ENCODE measurements at places on chromosomes 4 and X.

DNA sequence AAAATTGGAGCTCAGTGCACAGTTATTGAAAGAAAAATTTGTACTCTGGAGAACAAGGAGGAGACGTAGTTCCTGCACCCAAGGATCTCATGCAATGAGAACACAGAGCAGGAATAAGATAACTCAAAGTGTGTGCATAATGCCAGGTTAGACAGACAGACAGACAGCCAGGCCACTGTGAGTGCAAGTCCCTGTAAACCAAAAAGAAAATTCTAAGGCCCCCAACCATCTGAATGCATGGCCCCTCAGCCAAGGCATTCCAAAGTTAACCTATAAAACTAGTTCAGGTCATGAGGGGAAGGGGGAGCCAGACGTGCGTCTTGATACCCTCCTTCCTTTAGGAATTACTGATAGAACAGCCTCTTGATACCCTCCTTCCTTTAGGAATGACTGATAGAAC is 94.5 kb upstream of the ENPP6 start:
- DNase-seq, result no peak

- DNase-seq, result no peak
These were observed 6.2 kb downstream of the SLC35A2 start for GRCh38 chrX:48905090-48905790.

- no peak for DNase-seq
These were observed 142.4 kb upstream of the ANKRD50 start for GRCh38 chr4:124854968-124855367.

DNA sequence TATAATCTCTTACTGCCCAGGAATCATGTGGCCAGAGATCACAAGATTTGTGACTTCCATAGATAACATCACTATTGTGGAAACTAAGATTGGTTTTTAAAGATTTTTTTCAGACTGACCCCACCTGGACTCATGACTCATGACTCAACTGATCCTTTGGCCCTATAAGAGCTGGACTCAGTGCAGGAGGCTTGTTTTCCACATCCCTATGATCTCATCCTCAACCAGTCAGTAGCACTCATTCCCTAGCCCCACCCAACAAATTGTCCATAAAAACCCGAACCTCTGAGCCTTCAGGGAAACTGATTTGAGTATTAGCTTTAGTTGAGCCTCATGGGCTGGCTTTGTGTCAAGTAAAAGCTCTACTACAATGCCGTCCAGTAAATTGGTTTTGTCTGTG is 7.9 kb upstream of the NOCT start:
- DNase-seq, result no peak

GRCh38 chr4:14233126-14233525 is 605.6 kb upstream of the BOD1L1 start:
- no peak for DNase-seq

DNA sequence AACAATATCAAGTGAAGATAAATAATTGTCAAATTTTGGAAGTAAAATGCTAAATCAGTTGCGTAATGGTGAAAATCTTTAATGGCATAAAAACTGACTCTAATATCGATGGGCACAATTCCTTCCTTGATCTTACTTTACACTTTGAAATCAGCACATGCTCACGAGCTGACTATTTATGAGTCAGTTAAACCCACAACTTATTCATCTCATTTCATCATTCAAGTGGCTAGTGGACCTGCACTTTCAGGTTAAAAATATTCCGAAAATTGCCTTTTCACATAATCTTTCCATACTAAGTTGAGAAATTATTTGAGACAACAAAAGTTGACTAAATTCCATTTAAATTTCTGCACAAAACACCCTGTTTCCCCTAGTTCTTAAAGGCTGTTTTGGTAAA is 582.1 kb upstream of the TENM3 start:
- no peak for DNase-seq

DNA sequence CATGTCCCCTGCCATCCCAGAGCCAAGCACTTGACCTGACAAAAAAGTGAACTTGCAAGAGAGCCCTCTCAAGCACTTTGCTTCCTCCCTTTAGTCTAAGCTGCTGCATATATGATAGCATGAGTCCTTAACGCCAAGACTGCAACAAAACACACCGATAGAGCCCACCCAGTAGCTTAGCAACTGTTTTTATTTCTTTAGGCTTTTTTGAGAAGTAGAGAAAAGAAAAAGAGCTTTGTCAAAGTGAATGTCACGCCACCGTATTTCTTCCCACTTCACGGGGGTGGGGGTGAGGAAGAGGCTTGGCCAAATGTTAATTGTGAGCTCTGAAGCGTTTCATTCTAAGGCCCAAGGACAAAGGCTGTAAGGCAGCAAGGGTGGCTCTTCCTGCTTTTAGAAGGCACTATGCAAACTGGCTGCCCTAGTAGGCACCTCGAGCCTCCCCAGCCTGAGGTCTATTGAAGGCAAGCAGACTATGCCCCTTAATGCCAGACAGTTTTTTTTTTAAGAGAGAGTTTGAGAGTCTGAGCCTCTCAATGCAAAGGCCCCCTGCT is 138.6 kb downstream of the HS6ST2 start:
- DNase-seq, result no peak

DNA sequence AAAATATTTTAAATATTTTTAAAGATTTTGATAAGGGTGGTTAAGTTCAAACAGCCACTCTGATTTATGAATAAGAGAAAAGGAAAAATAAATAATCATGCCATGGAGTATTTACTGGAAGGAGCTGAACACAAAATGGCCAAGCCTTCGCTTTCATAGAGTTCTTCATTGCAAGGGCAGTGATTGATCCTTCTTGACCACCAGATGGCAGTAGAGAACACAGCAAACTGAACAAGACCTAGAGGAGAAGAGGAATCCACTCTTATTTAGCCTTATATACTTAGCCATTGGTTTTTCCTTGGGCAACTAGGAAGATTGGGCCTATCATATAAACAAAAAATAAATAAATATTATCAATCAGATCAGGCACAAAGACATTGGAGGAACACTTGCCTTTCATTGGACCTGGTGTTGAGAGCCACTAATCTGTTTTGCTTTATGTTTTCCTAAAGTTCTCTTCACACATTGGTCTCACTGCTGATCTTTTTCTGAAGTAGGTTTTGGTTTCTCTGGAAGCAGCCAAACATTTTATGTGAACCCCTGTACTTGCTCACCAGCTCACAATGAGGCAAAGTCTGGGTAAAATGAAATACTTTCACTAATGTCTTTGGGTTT is 58.1 kb upstream of the PARM1 start:
- DNase-seq, result peak; percentile 27

- DNase-seq, result no peak
These were observed 42.8 kb downstream of the OSTC start for GRCh38 chr4:108693211-108693610.

DNA sequence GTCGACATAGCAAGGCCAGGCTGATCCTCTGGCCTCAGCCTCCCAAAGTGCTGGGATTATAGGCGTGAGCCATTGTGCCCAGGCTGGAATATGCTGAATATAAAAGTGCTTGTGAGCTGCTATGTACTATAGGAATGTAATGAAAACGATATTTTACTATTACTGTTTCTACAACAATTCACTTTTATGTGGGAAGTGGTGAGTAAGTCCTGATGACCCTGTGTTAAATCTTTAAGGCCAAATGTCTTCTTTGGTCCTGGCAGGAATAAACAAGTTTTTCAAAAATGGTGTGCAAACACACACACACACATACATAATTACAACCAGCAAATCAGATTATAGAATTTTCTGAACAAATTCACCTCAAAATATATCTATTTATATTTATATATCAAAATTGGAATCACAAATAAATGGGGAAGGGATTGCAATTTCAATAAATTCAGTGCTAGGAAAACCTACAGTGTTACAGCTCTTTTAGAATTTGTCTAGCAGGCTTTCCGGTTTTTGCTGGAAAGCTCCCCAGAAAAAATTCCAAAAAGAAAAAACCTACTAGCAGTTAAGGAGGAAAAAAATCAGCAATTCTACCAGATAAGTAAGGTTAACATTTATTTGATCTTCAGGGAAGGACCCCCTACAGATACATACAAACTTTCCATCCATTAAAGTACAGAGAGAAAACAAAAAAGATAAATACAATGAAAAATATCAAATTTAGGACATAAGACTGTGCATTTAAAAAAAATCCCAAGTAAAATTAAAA is 17.9 kb downstream of the SMIM14 start:
- DNase-seq, result no peak

DNA sequence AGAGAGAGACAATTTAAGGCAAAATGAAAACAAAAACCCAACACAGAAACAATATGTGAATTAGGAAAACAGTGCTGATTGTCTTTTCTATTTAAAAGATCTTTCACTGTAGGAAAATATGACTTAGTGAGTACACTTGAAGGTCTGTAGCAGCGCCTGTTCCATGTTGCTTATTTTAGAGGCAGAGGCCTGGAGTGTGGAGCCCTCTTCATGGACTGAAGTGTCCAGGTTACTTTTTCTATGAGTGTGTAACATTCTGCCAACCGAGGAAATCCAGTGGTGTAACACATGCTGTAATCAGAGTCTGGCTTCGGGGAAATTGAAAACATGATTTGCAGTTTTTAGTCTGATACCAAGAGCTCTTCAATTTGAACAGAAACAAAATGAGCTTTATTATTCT is 64.0 kb upstream of the GPRIN3 start:
- DNase-seq, result no peak

GRCh38 chr4:114012749-114013148 is 33.3 kb upstream of the ARSJ start:
- DNase-seq, result no peak

DNA sequence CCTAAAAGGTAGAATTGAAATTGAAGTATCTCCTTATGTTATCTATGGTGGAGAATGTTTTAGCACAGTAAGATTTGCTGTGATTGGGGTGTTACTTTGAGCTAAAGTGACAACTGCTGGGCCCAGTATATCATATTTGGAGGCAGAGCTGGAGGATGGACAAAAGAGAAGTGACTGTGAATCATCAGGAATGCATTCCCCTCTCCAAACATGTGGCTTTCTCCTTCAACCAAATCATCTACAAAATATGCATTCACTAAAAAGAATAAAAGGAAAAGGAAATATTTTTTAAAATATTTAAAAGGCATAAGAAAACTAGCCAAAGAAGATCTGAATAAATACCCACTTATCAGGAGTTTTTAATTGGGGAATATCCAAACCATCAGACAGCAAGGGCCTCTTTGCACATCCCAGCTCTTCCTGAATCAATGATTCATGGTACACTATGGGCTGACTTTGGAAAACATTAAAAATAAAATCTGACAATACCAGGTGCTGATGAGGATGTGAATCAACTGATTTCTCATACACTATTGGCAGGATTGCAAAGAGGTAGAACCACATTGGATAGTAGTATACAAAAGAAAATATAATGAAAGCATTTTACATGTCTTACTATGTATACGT is 671.7 kb upstream of the NR3C2 start:
- no peak for DNase-seq

GRCh38 chrX:133477986-133478385 is 62.7 kb upstream of the GPC4 start:
- no peak for DNase-seq

DNA sequence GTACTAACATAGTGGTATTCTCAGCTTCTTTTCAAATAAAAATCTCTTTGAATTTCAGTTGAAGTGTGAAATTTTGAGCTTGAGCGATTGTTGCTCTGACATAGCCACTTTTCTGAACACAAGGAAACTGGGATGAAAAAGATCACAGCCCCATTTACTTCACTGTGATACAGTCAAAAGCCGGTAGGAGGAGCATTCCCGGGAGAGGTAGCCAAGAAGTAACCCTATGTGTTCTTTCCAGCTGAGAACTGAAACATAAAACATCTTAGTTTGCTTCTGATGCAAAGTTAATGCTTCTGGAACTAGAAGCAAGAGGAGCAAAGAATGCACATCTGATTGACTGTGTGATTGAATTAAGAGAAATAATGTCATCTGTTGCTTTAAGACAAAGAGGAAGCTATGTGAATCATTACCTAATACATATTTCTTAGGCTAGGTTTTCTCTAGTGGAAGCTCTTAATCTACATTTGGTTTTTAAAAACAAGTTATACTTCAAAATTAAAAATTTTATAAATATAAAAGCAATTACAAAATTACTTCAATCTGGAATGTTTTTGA is 88.3 kb upstream of the UNC5C start:
- no peak for DNase-seq

DNA sequence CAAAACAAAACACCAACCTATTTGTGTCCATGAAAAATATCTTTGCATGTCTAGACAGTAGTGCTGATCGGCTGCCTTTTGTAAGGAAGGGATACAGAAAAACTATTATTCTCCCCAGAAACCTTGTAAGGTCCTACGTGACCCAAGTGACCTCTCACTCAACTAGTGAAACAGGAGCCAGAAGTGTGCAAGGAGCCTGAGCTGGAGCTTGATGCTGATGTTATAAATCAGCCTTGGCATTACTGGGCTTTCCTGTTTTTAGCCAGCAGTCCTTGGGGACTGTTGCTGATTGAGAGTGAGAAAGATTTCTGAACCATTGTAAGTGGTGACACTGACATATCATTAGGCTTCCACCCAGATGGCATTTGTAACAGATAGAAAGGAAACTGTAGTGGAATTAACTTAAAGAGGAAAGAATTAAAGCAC is 100.8 kb upstream of the LIMCH1 start:
- DNase-seq, result no peak

- DNase-seq, result no peak
These were observed 882 bp upstream of the STIM2 start for GRCh38 chr4:26859762-26860156.

DNA sequence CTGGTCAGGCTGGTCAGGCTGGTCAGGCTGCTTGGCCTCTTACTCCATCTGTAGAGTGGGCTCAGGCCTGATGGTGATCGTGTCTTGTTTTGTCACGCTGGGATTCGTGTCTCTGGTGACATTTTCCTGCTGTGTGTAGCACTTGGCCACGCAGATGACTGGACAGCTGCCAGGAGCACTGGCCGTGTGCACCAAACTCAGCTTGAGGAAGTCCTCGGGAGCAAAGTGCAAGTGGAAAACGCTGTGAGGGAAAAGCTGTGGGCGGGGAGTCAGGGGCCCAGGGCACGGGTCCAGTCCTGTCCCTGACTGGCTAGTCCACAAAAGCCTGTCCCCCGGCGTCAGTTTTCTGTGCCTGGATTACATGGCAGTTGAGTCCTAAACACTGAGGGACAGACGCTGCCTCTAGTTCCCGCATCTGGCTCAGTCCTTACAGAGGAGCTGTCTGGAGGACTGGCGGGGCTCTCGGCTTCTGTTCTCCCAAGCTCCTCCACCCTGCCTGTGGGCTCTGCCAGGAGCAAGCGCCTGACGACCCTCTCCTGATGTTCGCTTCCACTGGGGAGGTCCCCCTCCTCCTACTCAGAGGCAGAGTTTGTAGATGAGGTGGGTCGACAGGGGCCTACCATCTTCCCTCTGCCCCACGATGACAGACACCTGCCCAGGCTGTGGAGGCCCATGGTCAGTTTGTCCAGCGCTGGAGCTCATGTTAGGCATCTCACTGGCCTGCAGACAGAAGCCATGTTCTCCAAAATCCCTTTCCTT is 35.9 kb upstream of the GRPEL1 start:
- DNase-seq, result no peak

Measured in DND-41 (cell line).